ENCODE measurements at places on chromosomes 11 and 22. TPM values are rescaled to one million over a fixed set of nuclear protein-coding genes. Genes with fewer than 3 reads are reported as not detected.

Gene HOATZ
- not detected for total RNA-seq

Gene TENM4
- total RNA-seq: 31.0 TPM

- H3K4me1 ChIP-seq: no peaks in the 10 kb centered on the region
- no peaks in the 10 kb centered on the region for H3K36me3 ChIP-seq
- H3K4me3 ChIP-seq: no peak overlapping the region
Observed at GRCh38 chr11:36139767-36140166, 149.5 kb downstream of the COMMD9 start.

DNA sequence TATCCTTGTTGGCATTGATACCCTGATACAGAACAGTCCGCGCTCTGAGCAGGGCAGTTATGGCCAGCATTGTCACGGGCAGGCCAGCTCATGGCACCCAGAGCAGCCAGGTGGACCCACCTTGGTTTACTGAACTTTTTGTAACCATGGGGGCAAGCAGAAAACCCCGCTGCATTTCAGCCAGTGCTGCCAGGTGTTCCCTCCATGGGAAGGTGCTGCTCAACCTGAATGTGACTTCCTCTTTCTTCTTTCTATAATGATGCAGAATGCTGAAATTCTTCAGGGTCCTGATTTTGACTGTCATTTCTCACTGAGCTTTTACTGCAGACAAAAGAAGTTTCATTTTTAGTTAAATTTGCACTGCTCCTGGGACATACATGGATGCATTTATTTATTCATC is 35.6 kb upstream of the CABP7 start:
- H3K4me1 ChIP-seq: peaks cover 6% of the 10 kb centered on the region
- no peak for DNase-seq
- no peak overlapping the region for H3K27ac ChIP-seq

GRCh38 chr11:3623767-3624458 is 17.9 kb downstream of the ART5 start:
- no peak overlapping the region for H3K27ac ChIP-seq
- no peaks in the 10 kb centered on the region for H3K36me3 ChIP-seq
- no peaks in the 10 kb centered on the region for H3K27me3 ChIP-seq
- H3K4me3 ChIP-seq: no peak overlapping the region
- no peaks in the 10 kb centered on the region for H3K4me1 ChIP-seq
- DNase-seq: no peak

DNA sequence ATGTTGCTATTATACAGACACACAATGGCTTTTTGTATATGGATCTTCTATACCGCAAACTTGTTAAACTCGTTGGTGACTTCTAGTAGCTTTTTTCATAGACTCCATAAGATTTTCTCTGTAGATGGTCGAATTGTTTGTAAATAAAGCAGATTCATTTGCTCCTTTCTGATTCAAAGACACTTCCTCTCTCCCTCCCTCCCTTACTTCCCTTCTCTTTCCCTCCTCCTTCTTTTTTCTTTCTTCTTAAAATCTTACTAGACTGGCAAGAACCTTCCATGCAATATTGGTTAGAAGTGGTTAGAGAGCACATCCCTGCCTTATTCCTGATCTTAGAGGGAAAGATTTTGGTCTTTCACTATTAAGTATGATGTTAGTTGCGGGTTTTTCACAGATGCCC is 36.4 kb downstream of the MYEOV start:
- H3K27ac ChIP-seq: no peak overlapping the region
- no peaks in the 10 kb centered on the region for H3K4me1 ChIP-seq
- no peak overlapping the region for H3K4me3 ChIP-seq
